Cerebellum (tissue), 4 donors: ENCODE measurements at places on chromosomes 4 and X. TPM values are rescaled to one million over a fixed set of nuclear protein-coding genes. Genes with fewer than 3 reads are reported as not detected.

- DNase-seq: no peak
Measured at GRCh38 chr4:815464-816146, 10.3 kb downstream of the CPLX1 start.

DNA sequence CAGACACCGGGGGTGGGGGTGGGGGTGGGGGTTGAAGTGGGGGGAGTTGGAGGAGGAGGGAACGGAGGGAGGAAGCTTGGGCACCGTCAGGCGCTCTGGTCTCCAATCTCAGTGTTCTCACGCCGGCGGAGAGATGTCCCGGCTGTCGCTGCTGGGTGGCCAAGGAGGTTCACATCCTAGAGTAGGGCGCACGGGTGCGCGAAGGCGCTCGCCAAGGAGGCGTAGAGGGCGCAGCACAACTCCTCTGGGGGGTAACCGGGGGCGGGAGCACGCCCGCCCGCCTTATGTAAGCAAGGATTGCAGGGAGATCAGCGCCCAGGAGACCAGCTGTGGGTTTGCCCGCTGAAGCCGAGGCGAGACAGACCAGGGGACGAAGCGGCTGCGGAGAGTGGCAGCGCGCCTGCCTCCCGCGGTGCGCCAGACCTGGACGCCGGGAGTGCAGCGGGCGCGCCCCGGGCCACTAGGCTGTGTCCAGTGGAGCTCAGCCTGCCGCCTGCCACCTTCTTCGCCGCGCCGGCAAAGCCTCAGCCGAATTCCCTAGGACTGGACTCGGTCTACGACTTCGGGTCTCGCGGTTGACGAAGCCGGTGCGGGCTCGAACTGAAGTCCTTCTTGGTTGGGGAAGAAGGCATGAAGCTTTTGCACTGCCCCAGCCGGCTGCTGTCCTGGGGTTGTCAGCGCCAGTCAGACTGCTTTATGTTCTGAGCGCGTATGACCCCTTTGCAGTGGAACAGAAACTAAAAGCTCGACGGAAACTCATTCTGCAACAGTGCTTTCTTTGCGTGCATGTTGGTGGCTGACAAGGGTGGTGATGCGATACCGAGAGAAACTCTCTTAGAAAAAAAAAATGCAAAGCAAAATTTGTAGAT lies 707 bp upstream of the UNC5C start:
- peak; percentile 13 for DNase-seq

- no peak for DNase-seq
Measured at GRCh38 chr4:23237771-23238170, 545.0 kb downstream of the GBA3 start.

DNA sequence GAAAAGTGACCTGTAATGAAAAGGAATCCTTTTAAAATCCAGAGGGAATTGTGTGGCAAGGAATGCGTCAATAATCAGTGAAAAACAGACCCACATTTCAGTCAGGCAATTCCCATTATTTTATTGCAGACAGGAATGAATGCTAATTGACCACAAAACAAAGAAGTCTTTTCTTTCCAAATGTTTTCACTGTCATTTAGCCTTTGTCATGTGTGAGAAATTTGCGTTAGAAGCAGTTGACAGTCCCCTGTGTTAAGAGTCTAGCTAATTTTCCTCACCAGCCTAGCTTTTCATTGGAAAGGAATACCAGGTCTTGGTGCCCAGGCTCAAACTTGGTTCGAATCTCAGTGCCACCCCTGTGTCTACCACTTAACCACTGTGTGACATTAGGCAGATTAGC lies 83.4 kb downstream of the KIT start:
- DNase-seq: no peak

GRCh38 chr4:83022724-83023450 lies 12.1 kb upstream of the COPS4 start:
- DNase-seq: no peak

DNA sequence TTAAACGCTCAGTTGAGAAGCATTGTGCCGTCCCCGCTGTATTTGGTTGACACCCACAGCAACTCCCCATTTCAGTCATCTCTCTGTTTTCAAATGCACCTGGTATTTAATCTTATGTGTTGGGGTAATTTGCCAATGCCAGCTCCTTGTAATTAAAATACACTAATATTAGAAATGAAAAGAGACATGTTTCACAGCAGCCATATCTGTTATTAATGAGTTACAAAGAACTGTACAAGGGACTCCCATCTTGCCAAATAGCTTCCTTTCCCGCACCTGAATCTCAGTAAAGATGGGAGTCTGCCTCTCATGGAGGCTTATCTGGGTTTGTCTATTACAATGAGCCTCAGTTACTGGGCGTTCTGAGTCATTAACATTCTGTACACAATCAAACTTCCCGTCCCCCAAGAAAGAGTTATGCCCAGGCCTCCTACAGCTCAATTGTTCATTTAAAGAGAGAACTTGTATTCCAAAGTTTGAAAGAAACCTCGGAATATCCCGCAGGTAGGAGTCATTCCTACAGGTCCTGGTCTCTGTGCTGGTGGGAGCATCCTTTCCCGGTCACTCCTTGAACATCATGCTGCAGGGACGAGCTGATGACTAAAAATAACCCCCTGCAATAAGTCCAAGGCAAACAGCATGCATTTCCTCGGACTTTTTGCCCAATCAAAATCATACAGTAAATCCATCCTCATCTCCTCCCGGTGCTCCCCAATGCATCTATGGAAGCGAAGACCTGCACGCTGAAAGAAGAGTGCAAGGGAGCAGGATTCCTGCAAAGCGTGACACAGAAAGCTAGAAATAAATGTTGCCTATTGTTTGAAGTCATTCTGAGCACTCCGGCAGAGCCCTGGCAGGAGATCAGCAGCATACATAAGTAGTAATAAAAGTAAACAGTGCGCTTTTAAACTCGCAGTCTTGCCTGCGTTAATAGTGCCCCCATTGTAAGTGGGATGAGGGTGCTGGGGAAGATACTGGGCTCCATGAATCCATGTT lies 926 bp downstream of the NDP start:
- DNase-seq: peak; percentile 57

DNA sequence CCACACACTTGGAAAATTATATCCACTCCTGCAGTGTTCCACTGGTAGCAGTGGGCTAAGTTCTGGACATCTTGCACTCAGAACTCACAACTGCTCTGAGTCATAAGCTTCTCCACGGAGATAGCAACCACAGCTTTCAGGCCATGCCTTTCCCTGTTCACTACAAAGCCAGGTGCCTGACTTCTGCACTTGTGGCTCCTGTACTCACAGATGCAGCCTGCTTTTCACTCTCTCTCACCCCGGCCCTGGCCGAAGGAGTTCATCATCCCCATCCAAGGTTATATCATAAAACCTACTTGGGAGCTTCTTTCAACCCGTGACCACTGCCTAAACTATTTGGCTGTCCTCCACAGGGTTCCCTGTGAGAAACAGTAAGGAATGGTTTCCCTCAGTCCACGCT lies 999.4 kb downstream of the GLUD2 start:
- no peak for DNase-seq

GRCh38 chr4:168994958-168995357 lies 15.1 kb downstream of the CBR4 start:
- no peak for DNase-seq

The TEC gene
- total RNA-seq: 0.73 TPM

DNA sequence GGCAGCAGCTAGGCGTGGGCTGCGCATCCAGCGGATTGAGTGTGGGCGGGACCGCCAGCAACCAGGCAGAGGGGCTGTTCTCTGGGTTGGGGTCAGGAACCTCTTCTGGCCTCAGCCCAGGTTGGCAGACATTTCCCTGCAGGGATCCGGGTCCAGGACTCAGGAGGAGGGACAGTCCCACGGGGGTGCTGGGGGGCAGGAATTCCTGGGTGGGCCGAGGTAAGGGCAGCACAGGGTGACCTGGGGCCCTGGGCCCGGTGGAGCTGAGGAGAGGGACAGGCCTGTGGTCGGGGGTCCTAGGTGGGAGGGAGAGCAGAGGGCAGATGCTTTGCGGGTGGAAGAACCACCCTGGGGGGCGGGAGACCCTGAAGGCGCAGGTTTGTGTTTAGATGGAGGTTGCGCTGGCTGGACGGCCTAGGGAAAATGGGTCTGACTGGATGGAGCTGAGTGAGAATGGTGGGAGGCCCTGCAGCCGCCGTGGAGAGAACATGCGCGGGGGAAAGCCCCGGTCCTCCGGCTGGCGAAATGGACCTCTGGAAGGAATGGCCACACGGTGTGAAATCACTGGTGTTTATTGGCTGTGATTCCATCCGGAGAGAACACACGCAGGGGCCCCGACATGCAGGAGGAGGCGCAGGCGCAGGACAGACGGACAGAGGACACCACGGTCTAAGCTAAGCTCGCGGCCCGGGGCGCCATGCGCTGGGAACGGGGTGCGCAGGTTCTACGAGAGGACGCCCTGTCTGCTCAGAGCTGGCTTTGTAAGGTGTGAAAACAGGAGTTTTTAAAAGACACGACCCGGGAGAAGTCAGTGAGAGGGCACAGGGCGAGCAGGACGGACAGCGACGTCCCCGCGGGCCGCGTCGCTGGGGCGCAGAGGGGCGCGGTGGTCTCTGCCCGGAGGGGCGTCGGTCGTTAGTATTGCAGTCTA lies 41.3 kb downstream of the CPLX1 start:
- no peak for DNase-seq

The INTS6L gene
- 28.6 TPM for total RNA-seq

DNA sequence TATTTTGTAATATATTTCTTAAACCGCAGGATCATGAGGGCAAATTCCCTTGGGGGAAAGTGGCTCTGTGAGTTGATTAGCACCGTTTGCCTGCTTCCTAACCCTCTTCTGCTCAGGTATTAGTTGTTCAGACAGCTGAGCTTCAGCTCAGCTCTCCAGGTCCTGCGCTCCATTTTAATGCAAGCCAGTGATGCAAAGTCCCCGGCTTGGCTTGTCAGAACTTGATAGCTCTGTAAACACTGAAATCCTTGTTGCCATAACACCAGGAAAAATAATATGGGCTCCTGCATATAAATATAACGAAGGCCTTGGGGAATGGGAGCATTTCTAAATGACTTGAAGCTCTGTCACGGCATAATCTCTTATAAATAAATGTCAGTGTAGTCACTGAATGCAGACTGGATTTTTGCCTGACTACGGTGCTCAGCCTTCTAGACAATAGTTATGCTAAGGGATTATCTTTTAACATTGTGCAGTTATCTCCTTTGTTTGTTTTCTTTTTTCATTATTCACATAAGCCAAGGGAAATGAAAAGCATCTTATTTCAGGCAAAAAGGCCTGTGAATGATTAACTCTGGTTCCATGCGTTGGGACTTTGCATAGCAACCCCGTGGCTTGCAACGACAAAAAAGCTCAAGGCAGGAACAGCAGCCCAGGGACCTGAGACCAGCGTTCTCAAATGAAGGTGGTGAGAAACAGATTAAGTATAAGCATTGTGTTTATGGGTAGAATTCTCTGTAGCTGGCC lies 253.2 kb downstream of the SPRY1 start:
- DNase-seq: no peak

The MAGEE2 gene
- total RNA-seq: 2.0 TPM

- DNase-seq: peak; percentile 53
Measured at GRCh38 chr4:25098964-25099891, 61.0 kb downstream of the SEPSECS start.

GRCh38 chr4:38188631-38189101 lies 228.5 kb downstream of the PTTG2 start:
- no peak for DNase-seq

GRCh38 chr4:74667944-74668343 lies 126.4 kb downstream of the BTC start:
- DNase-seq: no peak

GRCh38 chr4:628821-629635 lies 3.7 kb downstream of the PDE6B start:
- DNase-seq: no peak

DNA sequence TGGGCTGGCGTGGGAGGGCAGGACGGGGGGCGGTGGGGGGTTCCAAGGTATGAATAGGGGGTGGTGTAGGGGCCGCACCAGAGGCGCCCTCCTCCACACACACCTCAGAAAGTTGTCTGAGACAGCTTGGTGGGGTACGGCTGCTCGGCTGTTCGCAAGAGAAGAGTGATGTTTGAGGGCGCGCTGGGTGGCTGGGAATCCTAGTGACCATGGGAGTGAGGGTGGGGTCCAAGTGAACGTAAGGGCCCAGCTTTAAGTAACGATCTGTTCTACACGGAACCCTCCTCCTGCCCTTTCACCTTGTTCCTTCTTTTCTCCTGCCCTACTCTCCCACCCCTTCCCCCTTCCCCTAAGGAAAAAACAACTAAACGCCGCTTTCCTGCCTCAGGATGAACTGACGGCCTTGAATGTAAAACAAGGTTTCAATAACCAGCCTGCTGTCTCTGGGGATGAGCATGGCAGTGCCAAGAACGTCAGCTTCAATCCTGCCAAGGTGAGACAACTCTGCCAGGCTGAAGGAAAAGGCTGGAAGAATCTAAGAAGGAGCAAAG lies 664 bp downstream of the MED12 start:
- no peak for DNase-seq

- no peak for DNase-seq
Measured at GRCh38 chr4:101931619-101932018, 141.1 kb downstream of the BANK1 start.

DNA sequence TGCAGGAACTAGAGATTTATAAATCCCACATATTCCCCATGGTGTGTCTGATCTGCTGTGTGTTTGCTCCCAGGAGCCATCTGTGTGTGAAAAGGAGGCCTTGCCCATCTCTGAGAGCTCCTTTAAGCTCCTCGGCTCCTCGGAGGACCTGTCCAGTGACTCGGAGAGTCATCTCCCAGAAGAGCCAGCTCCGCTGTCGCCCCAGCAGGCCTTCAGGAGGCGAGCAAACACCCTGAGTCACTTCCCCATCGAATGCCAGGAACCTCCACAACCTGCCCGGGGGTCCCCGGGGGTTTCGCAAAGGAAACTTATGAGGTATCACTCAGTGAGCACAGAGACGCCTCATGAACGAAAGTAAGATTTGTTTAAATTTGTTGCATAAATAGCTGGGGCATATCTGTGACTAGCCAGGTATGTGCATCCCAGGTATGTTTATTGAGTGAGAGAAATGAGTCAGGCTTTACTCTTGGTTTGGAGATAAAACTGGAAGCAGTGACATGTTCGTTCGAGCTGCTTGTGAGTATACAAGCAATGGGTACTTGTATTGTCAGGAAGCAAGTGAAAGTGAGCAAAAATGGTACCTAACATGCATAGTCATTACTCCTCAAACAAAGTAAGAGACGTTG lies 89.5 kb downstream of the PTTG2 start:
- no peak for DNase-seq

The EDNRA gene
- 10.5 TPM for total RNA-seq
